ENCODE measurements at places on chromosomes 11 and 22.

DNA sequence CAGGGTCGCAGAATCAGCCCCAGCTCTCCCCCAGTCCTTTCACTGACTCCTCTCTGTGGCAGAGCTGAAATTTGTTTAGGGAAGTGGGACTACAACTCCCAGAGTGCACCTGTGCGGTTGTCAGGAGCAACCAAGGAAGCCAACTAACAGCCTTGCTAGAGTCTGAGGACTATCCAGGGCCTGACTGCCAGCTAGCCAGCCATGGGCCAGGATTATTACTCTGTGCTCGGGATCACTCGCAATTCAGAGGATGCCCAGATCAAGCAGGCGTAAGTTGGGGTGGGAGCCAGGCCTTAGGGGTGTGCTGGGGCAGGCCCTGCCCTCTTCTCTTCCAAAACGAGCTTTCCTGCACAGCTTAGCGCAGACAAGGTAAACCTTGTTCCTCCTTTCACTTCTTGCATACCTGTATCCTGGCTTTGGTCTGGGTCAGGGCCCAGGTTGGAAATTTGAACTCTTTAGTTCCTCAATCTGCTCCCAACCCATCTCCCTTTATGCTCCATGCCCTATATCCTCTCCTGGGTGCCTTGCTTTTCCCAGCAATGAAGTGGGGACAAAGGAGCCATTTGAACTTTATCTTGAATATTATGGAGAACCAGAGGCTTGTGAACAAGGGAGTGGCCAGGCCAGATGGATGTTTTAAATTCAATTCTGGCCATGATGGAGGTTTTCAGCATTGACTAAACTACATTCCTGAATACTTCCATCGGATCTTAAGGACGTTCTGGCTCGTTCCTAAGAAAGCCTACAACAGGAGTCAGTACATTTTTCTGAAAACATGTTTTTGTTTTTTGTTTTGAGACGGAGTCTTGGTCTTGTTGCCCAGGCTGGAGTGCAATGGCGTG lies at the start of gene DNAJB13:
Gene DNAJB13 (plus strand): TSS at position 158 of the 842 bp plus-strand sequence. CDS start 44 bp downstream, at position 202.
- DNase-seq = no peak

- no peak for DNase-seq
Measured at GRCh38 chr11:9596926-9597464, 23.5 kb downstream of the WEE1 start.

DNA sequence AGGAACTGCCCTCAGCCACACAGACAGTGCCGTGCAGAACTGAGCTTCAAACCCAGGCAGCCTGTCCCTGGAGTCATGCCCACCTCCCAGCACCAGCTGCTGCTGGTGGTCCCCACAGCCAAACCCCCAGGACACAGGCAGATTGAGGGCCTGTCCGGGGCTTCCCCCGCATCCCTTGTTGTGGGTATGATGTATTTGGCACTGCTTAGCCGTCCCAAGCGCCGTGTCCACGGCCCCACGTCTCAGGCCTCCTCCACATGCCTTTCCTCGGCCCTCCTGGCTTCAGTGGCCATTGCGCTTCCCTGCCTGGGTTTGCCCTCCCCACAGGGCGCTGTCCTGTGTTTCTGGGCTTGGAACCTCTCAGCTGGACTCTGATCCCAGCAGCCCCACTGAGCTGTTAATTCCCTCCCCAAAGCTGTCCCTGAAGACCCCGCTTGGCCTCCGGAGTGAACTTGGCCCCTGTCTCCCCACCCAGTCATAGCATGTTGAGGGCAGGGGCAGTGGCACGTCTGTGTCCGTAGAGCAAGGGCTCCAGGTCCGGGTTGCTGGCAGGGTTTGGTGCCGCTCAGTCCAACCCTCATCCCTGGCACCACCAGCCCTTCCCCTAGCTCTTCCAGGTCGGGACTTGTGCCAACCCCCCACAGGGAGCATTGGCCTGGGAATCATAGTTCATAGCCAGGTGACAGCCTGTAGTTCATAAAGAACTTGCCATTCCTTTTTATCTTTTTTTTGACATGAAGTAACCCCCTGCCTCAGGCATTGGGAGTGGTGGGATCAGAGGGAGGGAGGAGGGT lies 34.5 kb upstream of the TEF start:
- DNase-seq = no peak

DNA sequence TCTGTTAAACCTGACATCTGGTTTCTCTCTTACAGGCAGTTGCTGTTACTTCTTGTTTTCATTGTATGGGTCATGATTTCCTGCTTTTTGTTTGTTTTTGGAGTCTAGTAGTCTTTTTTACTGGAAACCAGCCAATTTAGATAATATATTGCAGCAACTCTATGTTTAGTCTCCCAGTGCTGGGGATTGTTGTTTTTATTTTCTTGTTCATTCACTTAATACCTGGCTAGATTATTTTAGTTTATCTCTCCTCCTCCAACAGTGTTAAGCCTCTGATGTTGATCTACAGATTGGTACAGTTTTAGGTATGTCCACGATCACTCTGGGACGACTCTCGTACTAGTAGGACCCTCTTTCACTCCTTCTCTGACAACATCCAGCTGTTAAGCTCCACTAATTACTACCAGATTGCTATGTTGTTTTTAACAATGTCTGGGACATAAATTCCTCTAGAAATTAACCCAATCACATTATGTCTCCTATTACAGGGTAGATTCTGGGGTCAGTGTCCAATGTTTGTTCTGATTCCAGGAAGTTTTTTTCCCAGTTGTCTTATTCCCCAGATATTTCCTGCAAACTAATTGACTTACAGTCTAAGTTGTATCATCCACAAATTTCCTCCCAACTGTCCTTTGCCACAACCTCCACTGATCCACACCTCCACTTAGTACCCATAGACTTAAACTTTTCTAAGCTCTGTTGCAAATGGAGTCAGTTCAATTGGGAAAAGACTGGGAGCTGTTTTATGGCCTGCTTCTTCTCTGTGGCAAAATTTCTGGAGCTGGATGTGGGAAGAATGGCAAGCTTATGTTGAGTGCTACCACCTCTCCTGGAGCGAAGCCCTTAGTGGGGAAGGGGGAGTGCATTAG lies 1280.6 kb upstream of the CNTN5 start:
- no peak for DNase-seq

- DNase-seq = no peak
Measured at GRCh38 chr11:116636341-116636929, 136.4 kb downstream of the BUD13 start.

GRCh38 chr22:17411213-17411612 lies 42.0 kb downstream of the CECR2 start:
- no peak for DNase-seq

- no peak for DNase-seq
Measured at GRCh38 chr22:48576333-48577013, 1251.2 kb downstream of the BRD1 start.

GRCh38 chr11:100816823-100817222 lies 129.7 kb downstream of the ARHGAP42 start:
- DNase-seq = no peak

GRCh38 chr22:40108396-40108795 lies 69.3 kb upstream of the TNRC6B start:
- no peak for DNase-seq

DNA sequence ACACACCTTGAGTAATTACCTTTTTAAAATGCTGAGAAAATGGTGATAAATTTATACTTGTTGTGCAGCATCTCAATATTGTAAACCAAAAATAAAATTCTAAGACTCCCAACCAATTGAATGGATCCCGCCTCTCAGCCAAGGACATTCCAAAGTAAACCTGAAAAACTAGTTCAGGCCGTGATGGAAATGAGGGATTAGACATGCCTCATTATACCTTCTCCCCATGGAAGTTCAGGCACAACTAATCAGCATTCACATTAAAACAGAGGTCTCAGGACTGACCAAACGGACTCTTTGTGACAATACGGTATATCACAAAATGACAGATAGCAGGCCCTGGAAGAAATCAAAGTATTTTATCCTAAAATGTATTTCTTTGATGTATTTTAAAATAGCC lies 907.4 kb upstream of the RAG2 start:
- no peak for DNase-seq

DNA sequence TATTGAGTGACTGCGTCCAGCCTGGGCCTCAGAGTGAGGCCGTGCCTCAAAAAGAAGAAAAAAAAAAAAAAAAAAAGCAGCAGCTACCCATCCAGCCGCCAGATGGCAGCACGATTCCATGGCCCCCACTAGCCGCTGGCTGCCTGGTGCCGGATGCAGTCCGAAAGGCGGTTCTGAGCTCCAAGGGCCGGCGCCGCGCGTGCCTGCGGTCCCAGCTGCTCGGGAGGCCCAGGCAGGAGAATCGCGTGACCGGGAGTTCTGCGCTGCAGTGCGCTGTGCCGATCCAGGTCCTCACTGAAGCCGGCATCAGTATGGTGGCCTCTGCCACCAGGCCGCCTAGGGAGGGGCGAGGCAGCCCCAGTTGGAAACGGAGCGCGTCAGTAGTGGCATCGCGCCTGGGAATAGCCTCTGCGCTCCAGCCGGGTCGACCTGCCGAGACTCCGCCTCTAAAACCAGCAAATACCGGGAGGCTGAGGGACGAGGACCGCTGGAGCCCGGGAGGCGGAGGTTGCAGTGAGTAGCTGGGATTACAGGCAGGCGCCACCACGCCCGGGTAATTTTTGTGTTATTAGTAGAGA lies 19.3 kb downstream of the SCARF2 start:
- DNase-seq = no peak

DNA sequence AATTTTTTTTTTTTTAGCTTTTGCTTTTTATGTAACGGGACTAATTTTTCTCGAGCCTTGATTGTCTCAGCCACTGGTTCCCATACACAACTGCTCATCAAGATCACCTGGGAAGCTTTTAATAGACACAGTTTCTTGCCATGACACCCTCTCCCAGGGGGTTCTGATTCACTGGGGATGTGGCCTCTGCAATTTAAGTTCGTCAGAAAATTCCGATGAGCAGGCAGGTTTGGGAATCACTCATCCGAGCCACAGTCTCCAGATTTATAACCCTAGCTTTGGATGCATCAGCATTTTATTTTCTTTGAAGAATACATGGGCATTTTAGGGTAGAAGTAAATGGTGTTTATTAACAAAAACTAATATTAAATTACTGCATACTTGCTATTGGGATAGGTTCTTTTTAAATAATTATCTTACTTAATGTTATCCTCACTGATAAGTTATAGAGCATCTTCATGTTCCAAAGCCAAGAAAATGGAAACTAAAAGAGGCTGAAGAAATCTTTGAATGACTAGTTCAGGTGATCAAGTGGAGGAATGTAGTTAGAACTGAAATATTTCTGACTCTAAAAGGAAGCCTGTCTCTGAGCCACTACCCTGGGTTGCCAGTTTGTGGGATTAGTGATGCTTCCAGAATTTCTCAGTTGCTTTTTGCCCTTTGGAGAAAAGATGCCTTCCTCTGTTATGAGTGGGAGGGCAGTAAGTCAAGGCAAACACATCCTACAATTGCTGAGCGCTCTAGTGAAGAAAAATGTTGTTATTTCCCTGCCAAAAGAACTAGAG lies 319.0 kb downstream of the DDX10 start:
- DNase-seq = no peak

GRCh38 chr22:42801252-42802080 lies 55.6 kb downstream of the ARFGAP3 start:
- DNase-seq = no peak

All from thoracic aorta (tissue), 2 donors.